ENCODE measurements at places on chromosomes 16 and 17.

DNA sequence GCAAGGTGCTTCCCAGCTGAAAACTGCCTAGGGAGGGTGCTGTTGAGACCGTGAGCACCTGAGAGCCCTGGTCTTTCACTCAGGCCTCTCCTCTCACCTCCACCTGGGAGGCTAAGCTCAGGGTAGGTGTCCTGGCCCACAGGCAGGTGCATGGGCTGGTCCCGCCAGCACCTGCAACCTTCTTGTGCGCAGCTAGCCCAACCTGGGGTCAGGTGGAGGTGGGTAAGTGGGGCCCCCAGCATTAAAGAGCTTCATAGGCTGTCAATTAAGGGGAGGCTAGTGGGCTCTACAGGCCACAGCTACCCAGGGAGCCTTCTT lies 8.7 kb downstream of the ADCY7 start:
- DNase-seq = no peak

GRCh38 chr17:14261406-14261805 lies 24.7 kb upstream of the CDRT15 start:
- DNase-seq = no peak

DNA sequence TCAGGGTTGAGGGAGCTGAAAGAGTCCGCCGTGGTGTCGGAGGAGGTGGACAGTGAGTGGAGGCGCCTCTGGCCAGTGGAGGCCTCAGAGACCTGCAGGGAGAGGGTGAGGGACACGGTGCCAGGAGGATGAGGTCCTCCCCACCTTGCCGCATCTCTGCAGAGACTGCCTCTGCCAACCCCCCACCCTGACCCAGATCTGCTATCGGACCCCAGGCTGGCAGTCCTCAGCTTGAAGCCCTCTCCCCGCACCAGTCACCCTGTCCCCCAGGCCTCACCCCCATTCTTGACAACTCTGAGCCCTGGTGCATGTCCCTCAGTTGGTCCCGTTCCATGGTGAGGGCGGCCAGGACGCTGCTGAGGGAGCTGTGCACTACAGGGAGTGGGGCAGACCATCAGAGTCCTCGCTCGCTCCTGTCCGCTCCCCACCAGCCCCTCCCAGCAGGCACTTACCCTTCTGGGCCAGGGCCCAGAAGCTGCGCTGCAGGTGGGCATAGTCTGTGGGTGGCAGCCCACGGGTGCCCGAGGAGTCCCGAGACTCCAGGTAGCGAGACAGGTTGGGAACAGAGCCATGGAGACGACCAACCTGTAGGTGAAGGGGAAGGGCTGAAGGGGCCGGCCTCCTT lies 5.4 kb downstream of the OSBPL7 start:
- DNase-seq = no peak

GRCh38 chr16:3645108-3645503 lies 9.4 kb upstream of the DNASE1 start:
- DNase-seq = no peak

- no peak for DNase-seq
Measured at GRCh38 chr17:49364119-49364518, 2.1 kb upstream of the ZNF652 start.

- no peak for DNase-seq
Measured at GRCh38 chr16:5234295-5235050, 136.9 kb upstream of the EEF2KMT start.

- DNase-seq = no peak
Measured at GRCh38 chr17:64747938-64748540, 85.9 kb upstream of the SMURF2 start.

- no peak for DNase-seq
Measured at GRCh38 chr17:75549246-75550138, 24.0 kb downstream of the LLGL2 start.

GRCh38 chr16:57041182-57042156 lies 50.9 kb upstream of the CPNE2 start:
- DNase-seq = no peak

GRCh38 chr16:22035153-22035552 lies 27.2 kb downstream of the MOSMO start:
- no peak for DNase-seq

DNA sequence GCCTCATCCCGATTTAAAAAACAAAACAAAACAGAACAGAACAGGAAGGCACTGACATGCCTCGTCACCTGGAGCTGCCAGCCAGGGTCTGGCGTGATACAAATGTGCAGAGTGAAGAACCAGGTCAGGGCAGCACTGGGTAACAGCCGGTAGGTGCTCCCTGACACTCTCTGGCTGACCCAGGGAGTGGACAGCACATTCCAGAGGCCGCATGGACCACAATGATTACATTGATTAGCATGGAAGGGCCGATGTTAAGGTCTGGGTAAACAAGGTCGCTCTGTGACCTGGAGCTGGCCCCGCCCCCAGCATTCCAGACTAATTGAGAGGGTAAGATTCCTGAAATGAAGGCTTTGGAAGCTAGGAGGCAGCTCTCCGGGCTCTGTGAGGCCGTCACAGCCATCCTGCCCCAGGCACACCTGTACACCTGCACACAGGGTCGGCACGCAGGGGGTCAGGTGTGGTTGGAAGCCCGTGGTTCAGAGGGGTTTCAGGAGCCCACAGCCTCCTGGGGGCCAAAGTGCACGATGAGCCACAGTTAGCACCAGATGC lies 21.4 kb downstream of the PIEZO1 start:
- DNase-seq = no peak

DNA sequence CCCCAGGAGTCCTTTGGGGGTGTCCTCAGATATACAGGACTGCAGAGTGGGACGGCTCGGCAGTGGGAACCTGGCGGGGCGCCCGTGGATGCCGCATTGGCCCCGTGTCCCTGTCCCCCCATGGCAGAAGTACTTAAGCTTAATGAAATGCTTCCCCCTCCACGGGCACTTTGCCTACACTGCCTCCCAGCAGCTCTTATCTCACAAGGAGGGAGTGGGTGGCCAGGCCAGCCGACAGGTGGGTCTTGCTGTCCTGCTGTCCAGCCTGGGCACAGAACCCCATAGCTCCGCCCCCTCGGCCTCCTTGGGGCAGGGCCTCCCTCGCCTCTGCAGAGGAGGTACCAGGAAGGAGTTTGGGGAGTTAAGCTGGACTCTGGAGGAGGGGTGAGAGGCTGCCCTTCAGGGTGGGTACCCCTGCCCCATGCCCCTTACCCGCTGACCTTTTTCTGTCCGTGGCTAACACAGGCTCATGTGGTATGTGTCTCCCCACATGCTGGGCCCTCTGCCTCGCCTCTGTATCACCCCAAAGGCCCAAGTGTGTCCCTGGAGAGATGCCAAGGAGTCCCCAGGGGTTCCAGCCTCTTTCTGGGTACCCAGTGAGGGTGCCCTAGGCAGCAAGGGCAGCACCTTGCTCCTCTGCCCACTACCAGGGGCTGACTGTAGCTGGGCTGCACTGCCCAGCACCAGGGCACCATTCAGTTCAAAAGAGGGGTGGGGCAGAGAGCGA lies 8.7 kb downstream of the THRA start:
- DNase-seq = no peak

DNA sequence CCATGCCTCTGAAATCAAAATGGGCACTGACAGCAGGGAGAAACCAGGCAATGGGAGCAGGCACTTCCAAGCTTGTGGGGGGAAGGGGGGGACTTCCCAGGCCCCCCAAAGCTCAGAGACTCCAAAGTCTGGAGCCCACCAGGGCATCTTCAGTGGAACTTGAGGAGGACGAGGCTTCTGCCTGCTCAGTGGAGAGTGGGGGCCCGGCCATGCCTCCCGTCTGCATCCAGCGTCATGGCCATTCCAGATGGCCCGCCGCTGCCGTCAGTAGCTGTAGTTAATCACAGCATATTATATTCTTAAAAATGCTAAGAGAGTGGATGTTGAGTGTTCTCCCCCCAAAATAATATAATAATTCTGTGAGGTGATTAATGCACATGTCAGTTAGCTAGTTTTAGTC lies 315.2 kb downstream of the KCNJ2 start:
- no peak for DNase-seq

DNA sequence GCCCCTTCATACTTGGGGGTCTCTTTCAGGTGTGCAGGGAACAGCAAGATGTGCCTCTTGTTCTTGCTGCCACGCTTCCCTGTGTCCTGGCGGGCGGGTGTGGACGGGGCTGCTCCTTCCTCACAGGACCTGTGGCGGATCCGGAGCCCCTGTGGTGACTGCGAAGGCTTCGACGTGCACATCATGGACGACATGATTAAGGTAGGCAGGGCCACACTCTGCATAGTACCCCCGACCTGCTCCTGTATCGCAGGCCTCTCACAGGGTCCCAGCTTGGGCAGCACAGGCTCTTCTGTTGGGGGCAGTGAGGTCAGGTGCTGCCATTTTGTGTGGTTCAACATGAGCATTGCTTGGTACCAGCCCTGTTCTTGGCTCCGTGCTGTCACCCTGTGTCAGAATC lies 42.5 kb downstream of the PRMT7 start:
- no peak for DNase-seq

DNA sequence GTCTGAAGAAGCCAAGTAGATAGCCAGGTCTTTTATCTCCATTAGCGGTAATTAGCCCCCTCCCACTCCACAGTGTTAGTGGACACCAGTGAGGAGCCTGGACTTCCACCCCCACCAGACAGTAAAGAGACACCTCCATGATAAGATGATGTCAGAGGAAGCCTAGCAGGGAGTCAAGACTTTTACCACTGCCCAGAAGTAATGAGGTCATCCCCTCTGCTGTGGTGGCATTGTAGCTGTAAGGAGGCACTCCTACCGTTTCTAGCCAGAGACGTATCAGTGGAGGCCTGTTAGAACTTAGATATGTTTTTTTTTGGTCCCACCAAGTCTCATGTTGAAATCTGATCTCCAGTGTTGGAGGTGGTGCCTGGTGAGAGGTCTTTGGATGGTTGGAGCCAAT lies 38.1 kb downstream of the PIK3R5 start:
- DNase-seq = no peak

- no peak for DNase-seq
Measured at GRCh38 chr16:9055661-9056060, 35.8 kb upstream of the HAPSTR1 start.

- no peak for DNase-seq
Measured at GRCh38 chr17:30337393-30337999, 3.6 kb upstream of the TMIGD1 start.

GRCh38 chr17:75178453-75178852 lies 4.3 kb downstream of the SUMO2 start:
- no peak for DNase-seq

GRCh38 chr16:86963600-86964575 lies 353.3 kb downstream of the C16orf95 start:
- no peak for DNase-seq

DNA sequence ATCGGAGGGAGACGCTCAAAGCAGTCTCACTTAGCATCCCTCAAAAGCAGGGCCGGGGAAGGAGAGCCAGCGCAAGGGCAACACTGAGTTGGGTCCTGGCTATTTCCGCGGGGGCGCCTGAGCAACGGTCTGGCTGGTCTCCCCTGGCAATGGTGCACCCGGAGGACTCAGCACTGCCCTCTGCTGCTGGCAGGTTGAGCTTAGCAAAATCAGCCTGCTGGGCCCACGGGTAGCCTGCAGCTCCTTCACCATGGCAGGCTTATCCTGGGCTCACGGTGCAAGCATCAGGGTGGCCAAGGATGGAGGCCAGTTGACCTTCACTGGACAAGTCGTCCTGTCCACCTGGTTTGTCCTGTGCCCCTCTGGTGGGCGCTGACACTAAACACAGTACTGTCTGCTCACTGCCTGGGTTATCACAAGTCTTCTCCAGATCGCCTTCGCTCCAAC lies 14.4 kb upstream of the ALDH3A1 start:
- peak; percentile 92 for DNase-seq

- peak; percentile 85 for DNase-seq
Measured at GRCh38 chr16:4328046-4328781, 12.3 kb downstream of the GLIS2 start.

- DNase-seq = no peak
Measured at GRCh38 chr16:21279501-21279900, 1.4 kb upstream of the CRYM start.

DNA sequence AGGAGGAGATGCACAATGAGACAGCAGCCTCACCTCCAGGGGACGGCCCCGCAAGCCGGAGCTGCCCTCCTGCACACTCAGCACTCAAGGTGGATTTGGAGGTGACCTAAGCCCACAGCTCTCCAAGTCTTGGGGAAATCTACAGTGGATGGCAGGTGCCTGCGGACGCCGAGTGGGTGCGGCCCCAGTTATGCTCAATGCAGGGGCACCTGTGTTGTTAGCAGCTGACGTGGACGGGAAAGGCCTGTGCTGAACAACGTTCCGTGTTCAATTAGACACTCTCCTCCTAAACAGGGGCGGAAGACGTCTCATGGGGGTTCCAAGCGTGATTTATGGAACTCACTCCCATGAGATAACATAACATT lies 22.0 kb upstream of the METRNL start:
- DNase-seq = no peak

DNA sequence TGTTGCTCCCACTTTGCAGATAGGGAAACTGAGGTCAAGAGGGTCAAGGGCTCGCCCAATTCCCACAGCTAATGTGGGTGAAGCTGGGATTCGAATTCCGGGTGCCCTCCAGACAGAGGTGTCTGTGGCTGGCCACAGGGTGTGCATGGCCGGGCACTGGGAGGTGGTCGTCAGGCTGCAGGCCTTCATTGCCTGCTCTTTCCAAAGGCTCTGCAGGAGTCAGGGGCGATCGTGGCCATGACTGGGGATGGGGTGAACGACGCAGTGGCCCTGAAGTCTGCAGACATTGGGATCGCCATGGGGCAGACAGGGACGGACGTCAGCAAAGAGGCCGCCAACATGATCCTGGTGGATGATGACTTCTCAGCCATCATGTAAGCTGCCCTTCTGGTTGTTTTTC lies 49.8 kb downstream of the MEAK7 start:
- DNase-seq = no peak

DNA sequence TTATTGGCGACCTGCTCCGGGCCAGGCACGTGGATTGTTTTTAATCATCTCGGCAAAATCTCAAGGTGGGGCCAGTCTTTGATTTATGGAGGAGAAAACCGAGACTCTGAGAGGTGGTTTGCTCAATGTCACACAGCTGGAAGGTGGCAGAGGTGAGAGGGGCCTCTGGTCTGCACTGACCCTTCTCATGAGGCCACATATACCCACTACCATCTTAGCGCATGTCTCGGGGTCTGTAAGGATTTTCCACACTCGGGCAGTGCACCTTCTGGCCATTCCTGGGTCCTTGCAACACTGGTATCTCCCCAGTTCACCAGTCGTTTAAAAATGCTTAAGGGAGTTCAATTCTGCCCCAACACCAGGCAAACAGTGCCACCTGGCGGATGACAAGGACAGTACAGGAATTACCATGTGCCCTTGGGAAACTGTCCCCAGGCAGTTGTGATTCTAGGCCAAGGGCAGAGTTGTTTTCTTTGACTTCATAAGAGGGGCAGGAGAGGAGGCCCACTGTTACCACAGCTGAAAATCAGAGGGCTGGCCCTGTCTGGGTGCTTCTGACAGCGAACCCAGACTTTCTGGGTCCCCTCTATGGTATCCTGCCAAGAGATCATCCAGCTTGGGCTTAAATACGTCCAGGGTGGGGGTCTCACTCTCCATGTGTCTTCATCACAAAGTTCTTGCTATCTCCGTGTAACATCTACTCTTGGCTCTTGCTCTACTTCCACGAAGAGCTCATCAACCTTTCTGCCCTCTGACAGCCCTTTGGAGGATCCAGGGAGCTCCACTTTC lies 39.4 kb upstream of the RAI1 start:
- DNase-seq = peak; percentile 85
